NCI-H1417 treated with DMSO at 0.1 percent for 48 hours (cell line): ENCODE measurements at places on chromosomes 11 and 22.
A peak's percentile ranks its signal among the peaks of the same experiment; 100 is the strongest.

DNA sequence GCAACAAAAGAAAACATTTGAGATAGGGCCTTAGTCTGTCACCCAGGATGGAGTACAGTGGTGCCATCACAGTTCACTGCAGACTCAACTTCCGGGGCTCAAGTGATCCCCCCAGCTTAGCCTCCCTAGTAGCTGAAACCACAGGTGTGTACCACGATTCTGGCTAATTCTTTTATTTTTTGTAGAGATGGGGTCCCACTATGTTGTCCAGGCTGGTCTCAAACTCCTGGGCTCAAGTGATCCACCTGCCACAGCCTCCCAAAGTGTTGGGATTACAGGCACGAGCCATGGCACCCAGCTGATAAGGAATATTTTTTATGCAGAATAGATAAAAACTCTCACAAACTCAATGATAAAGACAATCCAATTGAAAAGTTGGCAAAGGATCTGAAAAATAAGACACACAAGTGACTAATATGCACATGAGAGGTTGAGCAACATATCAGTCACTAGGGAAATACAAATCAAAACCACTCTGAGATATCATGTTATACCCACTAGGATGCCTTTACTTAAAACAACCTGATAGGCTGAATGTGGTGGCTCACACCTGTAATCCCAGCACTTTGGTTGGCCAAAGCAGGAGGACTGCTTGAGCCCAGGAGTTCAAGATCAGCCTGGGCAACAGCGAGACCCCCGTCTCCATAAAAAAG is 33.9 kb upstream of the CLTCL1 start:
- DNase-seq: no peak

DNA sequence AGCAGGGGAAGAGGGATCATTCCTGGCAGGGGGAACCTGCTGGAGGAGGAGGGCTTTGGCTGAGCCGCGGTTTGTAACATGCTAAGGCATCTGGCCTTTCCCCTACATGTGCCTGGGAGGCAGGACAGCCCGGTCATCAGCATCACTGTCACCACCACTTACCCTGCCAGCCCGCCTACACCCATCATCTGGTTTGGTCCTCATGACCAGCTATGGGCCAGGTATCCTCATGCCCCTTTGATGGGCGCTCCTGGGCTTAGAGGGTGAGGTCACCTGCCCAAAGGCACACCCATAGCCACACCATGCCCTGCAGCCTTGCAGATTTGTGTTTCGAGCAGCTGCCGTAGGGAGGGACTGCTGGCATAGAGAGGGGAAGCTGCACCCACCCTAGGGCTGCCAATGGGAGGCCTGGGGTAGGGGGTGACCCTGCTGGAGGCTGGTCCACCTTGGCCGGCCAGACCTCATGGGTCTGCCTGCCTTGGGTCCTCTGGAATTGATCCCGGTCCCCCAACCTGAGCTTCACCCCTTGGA is 2.6 kb downstream of the MRGPRF start:
- no peak for DNase-seq

DNA sequence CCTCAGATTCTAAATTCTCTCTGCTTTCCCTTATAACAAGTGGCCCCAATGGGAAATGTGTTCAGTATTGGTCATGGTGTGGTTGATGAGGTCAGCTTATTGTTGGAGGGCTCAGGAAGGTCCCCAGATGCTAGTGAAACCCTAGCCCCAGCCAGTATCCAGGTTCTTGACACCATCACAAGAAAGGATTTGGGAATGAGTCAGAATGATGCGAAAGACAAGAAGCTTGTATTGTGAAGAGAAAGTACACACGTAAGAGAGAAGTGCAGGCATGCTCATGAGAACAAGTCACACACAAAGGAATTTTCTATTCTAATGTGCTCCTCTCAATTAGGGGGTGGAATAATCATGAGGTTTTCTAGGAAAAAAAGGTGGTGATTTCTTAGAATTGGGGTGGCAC is 34.9 kb upstream of the TRPC6 start:
- DNase-seq: no peak

DNA sequence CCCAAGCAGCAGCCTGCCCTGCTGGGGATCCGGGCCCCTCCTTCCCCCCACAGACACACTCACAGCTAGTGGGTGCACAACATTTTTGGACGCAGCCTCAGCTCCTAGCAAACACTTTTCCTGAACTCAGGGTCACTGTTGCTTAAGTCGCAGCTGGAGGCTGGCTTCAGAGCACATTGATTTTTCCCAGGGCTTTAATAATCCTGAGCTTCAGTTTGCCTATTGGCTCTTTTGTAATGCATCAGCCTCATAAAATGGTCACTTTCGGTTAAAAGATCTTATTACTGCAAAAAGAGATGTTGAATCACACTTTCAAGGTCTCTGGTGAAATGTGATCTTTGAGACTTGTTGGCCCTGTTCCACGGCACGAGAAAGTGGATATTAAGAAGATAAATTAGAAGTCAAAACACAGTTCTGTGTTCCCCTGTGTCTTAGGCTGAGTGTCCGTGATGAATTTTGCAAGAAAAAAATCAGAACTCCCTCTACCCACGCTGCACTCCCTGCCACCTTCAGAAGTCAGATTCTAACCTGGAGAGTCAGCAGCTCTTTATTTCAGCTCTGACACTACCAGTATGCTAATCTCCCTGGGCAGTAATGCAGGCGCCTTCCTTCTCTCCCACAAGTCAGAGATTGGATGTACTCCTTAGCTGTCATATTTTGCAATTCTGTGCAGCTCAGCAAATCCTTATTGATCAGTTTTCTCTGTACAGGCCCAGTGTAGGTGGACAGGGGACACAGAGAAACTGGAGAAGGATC is 158.2 kb upstream of the E2F8 start:
- DNase-seq: no peak

- peak; percentile 2 for DNase-seq
These were observed 92.8 kb upstream of the OR9G4 start for GRCh38 chr11:56841210-56841810.

GRCh38 chr22:49960159-49961004 is at the start of gene PIM3:
PIM3 (plus strand) TSS chr22:49960772; CDS start chr22:49960948, 176 bp downstream.
- DNase-seq: peak; percentile 40
